Upper lobe of left lung (tissue), 6 donors: ENCODE measurements at places on chromosomes 2 and 18.

- no peaks in the 10 kb centered on the region for H3K36me3 ChIP-seq
- H3K4me3 ChIP-seq = no peak overlapping the region
- no peaks in the 10 kb centered on the region for H3K27me3 ChIP-seq
- no peak overlapping the region for H3K27ac ChIP-seq
These were observed 73.0 kb upstream of the NOSTRIN start for GRCh38 chr2:168729455-168729854.

DNA sequence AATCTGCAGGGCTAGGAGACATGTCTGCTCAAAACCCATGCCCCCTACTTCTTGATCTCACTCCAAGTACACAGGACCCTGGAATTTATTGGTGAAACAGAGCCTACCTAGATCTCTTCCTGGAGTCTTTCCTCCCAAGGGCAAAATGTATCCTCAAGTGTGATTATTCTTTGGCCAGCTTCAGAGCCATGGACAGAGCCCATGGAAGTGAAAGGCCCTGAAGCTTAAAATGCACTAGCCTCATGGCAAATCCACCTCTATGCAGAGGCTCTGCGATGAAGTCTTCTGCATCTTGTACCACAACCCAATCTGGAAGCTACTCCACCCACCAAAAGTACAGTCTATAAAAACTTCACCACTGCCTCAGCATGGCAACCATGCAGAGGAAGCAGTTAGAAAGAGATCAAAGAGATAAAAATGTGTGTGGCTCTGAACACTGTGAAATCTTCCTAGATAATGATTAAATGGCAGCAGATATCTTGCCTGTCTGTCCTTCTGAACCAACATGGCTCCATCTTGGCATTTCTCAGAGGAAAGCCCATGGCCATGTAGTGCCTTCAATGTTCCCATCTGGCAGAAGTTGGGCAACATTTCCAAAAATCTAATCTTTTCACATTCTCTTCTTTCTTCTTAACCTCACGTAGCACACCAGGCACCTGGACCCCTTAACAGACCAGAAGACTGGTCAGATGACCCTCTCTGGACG lies 142.9 kb upstream of the KLF7 start:
- H3K27ac ChIP-seq = no peak overlapping the region
- no peaks in the 10 kb centered on the region for H3K36me3 ChIP-seq
- H3K27me3 ChIP-seq = no peaks in the 10 kb centered on the region
- no peak for DNase-seq
- H3K4me1 ChIP-seq = no peaks in the 10 kb centered on the region

DNA sequence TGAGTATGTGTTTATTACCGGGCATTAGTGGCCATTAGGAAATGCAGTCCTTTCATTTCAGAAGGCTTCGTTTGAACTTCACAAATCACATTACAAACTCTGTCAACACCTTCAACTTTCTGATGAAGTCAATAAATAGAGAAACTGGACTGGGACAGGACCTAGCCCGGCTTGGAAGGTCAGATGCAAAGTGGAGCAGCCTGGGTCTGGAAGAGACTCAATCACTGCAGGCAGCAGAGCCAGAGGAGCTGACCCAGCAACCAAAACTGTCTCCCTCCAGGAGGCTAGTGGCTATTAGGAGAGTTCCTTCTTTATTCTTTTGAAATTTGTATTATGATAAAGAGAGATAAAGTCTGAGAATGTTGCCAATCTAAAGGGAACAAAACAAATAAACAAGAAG lies 167.2 kb upstream of the SPOPL start:
- no peaks in the 10 kb centered on the region for H3K27me3 ChIP-seq
- no peaks in the 10 kb centered on the region for H3K4me1 ChIP-seq
- no peaks in the 10 kb centered on the region for H3K36me3 ChIP-seq
- no peak overlapping the region for H3K27ac ChIP-seq

- no peak overlapping the region for H3K4me3 ChIP-seq
- no peaks in the 10 kb centered on the region for H3K27me3 ChIP-seq
- H3K4me1 ChIP-seq = peaks cover 4% of the 10 kb centered on the region
- H3K27ac ChIP-seq = no peak overlapping the region
- DNase-seq = no peak
These were observed 5.3 kb downstream of the FHL2 start for GRCh38 chr2:105393373-105394055.

DNA sequence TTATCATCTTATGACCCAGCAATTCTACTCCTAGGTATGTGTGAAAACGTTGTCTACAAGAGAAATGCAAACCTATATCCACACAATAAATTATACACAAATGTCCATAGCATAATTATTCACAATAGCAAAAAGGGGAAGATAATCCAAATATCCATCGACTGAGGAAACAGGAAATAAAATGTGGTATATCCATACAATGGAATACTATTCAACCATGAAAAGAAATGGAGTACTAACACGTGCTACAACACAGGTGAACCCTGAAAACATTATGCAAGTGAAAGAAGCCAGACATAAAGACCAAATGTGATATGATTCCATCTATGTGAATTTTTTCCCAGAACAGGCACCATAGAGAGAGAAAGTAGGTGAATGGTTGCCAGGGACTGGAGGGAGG lies 72.1 kb downstream of the ACOXL start:
- H3K27ac ChIP-seq = no peak overlapping the region
- no peak for DNase-seq
- no peaks in the 10 kb centered on the region for H3K27me3 ChIP-seq

- no peaks in the 10 kb centered on the region for H3K36me3 ChIP-seq
- H3K27me3 ChIP-seq = no peaks in the 10 kb centered on the region
- no peak overlapping the region for H3K4me3 ChIP-seq
These were observed 304.6 kb downstream of the PARD3B start for GRCh38 chr2:204849892-204850291.

GRCh38 chr18:11167778-11168177 lies 18.4 kb upstream of the PIEZO2 start:
- H3K4me1 ChIP-seq = no peaks in the 10 kb centered on the region
- H3K4me3 ChIP-seq = no peak overlapping the region
- H3K27ac ChIP-seq = no peak overlapping the region
- no peak for DNase-seq
- no peaks in the 10 kb centered on the region for H3K36me3 ChIP-seq

DNA sequence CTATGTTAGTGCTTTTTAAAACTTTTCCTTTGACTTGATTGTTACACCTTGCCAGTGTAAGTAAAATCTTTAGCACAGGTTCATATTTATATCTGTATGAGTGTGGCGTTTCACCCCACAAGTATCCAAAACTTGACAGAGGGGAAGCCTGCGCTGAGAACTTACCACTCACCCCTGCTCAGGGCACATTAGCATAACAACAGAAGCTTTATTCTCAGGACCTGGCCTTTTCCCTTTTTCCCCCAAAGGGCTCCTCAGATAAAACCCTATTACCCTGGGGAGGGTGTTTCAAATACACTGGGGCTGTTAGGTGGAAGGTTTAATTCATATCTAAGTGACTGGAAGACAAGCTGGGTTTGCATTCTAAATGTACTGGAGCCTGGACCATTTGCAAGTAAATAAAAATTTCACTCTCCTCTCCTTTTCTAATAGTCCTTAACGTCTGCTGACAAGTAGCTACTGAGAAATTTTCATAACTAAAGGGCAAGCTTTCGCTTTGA lies 276.6 kb downstream of the RNF152 start:
- no peak for DNase-seq
- no peaks in the 10 kb centered on the region for H3K4me1 ChIP-seq
- H3K27me3 ChIP-seq = no peaks in the 10 kb centered on the region

DNA sequence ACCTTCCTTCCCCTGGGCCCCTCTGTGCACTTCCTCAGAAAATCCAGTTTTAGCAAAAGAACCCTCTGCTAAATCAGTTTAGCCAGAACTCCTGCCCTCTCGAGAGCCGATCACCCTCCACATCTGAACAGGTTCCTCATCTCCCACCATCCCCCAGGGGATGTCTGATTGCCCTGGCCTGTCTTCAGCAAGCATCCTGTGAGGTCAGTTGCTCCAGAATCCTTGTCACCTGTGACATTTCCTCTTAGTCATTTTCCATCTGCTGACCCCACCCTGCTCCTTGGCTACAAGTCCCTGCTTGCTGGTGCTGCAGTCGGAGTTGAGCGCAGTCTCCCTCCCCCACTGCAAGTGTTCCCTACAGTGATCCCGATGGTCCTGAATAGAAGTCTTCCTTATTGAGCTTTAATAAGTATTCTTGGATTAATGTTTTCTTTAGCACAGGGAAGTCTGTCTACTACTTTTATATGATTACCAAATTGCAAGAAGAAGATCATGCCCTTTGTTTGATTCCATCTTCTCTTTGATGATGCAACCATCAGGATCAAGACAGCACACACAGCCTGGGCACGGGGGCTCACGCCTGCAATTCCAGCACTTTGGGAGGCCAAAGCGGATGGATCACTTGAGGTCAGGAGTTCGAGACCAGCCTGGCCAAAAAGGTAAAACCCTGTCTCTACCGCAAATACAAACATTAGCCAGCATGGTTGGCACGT lies 30.9 kb upstream of the UBE2F start:
- H3K4me1 ChIP-seq = no peaks in the 10 kb centered on the region
- H3K4me3 ChIP-seq = no peak overlapping the region
- H3K36me3 ChIP-seq = no peaks in the 10 kb centered on the region
- H3K27me3 ChIP-seq = no peaks in the 10 kb centered on the region

DNA sequence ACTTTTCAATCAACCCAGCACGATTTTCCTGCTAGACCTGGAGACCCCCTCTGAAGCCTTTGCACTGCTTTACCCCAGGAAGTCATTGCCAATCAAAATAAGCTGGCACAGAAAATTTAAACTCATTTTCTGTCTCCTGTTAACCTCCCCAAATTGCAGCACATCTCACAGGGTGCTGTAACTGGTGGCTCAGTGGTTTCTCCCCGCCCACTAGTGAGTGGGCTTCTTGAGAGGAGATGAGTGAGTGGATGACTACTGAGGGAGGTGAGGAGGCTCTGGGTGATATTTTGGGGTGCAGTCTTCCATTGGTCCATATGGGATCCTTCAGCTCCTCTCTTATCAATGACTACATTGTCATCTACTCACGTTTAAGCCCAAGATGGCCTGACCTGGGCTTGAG lies 239.8 kb upstream of the HS6ST1 start:
- H3K4me3 ChIP-seq = no peak overlapping the region
- no peaks in the 10 kb centered on the region for H3K36me3 ChIP-seq
- no peak overlapping the region for H3K27ac ChIP-seq
- no peaks in the 10 kb centered on the region for H3K27me3 ChIP-seq
- H3K4me1 ChIP-seq = peaks cover 3% of the 10 kb centered on the region
- no peak for DNase-seq

- DNase-seq = no peak
- H3K27me3 ChIP-seq = no peaks in the 10 kb centered on the region
- no peaks in the 10 kb centered on the region for H3K36me3 ChIP-seq
These were observed 117.9 kb upstream of the PPP1CB start for GRCh38 chr2:28633746-28634145.

GRCh38 chr2:21643180-21643579 lies 519.4 kb downstream of the TDRD15 start:
- no peak overlapping the region for H3K27ac ChIP-seq
- H3K27me3 ChIP-seq = no peaks in the 10 kb centered on the region
- no peaks in the 10 kb centered on the region for H3K4me1 ChIP-seq
- no peaks in the 10 kb centered on the region for H3K36me3 ChIP-seq
- no peak for DNase-seq

- H3K4me3 ChIP-seq = no peak overlapping the region
- no peak overlapping the region for H3K27ac ChIP-seq
- no peaks in the 10 kb centered on the region for H3K4me1 ChIP-seq
- peak; percentile 43 for DNase-seq
These were observed 10.2 kb upstream of the THNSL2 start for GRCh38 chr2:88159955-88160415.

- H3K27me3 ChIP-seq = no peaks in the 10 kb centered on the region
- H3K4me3 ChIP-seq = no peak overlapping the region
- H3K36me3 ChIP-seq = no peaks in the 10 kb centered on the region
- DNase-seq = no peak
These were observed 34.3 kb downstream of the MSH2 start for GRCh38 chr2:47437287-47437686.

DNA sequence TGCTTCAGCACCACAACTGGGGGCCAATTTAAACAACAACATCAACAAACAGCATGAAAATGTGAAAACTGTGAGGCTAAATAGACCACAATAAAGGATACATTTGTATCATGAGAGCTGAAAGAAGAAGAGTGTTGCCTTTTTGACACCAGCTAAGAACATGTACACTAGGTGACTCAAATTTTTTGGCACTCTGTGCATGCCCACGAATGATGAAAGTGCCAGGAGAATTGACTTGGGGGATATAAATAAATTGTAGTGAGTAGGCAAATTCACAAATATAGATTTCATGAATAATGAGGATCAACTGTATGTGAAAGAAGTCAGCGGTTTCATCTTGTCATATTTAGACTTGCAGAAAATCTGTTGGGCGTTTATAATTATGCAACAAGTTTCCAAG lies 1388.0 kb upstream of the LRRTM1 start:
- H3K4me1 ChIP-seq = no peaks in the 10 kb centered on the region
- H3K27ac ChIP-seq = no peak overlapping the region
- H3K27me3 ChIP-seq = no peaks in the 10 kb centered on the region
- no peak for DNase-seq

GRCh38 chr2:32832821-32833220 lies 113.9 kb upstream of the LTBP1 start:
- H3K4me3 ChIP-seq = no peak overlapping the region
- H3K4me1 ChIP-seq = no peaks in the 10 kb centered on the region
- H3K27me3 ChIP-seq = no peaks in the 10 kb centered on the region
- DNase-seq = no peak

- no peaks in the 10 kb centered on the region for H3K4me1 ChIP-seq
- H3K36me3 ChIP-seq = peaks cover 71% of the 10 kb centered on the region
- no peak for DNase-seq
- no peaks in the 10 kb centered on the region for H3K27me3 ChIP-seq
- no peak overlapping the region for H3K4me3 ChIP-seq
These were observed 26.5 kb downstream of the EIF4E2 start for GRCh38 chr2:232576995-232577394.

- H3K4me3 ChIP-seq = no peak overlapping the region
- DNase-seq = no peak
- H3K27ac ChIP-seq = no peak overlapping the region
- no peaks in the 10 kb centered on the region for H3K36me3 ChIP-seq
- no peaks in the 10 kb centered on the region for H3K4me1 ChIP-seq
These were observed 492.3 kb upstream of the TMEFF2 start for GRCh38 chr2:192687015-192687414.

GRCh38 chr2:25698752-25699151 lies 25.4 kb upstream of the DTNB start:
- no peaks in the 10 kb centered on the region for H3K4me1 ChIP-seq
- DNase-seq = no peak
- no peak overlapping the region for H3K4me3 ChIP-seq
- no peak overlapping the region for H3K27ac ChIP-seq
- no peaks in the 10 kb centered on the region for H3K36me3 ChIP-seq

- no peak for DNase-seq
- H3K4me1 ChIP-seq = no peaks in the 10 kb centered on the region
- no peak overlapping the region for H3K27ac ChIP-seq
- H3K4me3 ChIP-seq = no peak overlapping the region
- H3K36me3 ChIP-seq = no peaks in the 10 kb centered on the region
These were observed 278.9 kb downstream of the SLC4A3 start for GRCh38 chr2:219906114-219907010.
